Activated CD4-positive, alpha-beta T cell treated with anti-CD3 and anti-CD28 coated beads for 4 hours (primary cell): ENCODE measurements at places on chromosomes 2 and 18.

DNA sequence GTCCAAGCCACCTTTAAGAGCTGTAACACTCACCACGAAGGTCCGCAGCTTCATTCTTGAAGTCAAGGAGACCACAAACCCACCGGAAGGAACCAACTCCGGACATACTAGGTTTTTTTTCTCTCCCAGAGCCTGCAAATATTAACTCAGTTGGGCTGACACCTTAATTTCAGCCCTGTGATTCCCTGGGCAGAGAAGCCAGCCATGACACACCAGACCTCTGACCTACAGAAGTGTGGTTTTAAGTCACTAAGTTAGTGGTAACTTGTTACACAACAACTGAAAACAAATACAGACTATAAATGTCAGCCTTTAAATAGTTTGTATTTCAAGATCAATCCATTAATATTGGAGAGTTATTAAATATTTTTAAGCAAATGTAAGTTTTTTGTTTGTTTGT, 855.1 kb downstream of the TMEM182 start:
- no peak for DNase-seq

GRCh38 chr2:199469514-199470360, 12.0 kb upstream of the SATB2 start:
- no peak for DNase-seq

GRCh38 chr2:48109491-48110204, 203.3 kb upstream of the FBXO11 start:
- DNase-seq: no peak

- no peak for DNase-seq
Observed at GRCh38 chr2:217804791-217805667, 197.8 kb downstream of the TNS1 start.

DNA sequence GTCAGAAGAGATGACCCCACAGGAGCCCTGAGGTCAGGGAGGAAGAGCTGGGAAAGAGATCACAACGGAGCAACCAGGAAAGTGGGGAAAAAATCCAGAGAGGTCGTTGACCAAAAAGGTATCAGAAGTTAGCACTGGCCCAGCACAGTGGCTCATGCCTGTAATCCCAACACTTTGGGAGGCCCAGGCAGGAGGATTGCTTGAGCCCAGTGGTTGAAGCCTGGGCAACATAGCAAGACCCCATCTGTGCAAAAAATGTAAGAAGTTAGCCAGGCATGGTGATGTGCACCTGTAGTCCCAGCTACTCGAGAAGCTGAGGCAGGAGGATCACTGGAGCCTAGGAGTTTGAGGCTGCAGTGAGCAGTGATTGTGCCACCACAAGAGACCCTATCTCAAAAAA, 121.5 kb downstream of the GBX2 start:
- DNase-seq: no peak

DNA sequence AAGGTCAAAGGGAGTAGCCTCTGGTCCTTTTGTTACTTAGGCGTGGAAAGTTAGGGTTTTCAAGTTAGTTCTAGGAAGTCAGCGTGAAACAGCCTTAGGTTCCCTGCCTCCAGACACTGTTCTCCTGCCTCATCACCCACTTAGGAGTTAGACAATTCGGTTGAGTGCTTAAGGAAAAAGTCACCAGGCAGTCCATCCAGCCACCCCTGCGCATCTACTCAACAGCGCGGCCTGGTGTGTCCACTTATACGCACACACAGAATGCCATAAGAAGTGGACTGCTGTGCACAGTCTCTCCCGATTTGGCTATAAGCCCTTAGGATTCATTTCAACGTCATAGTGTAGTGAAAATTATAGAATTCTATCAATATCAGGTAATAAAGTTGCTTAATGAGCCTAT, 470.8 kb upstream of the TNP1 start:
- DNase-seq: no peak

DNA sequence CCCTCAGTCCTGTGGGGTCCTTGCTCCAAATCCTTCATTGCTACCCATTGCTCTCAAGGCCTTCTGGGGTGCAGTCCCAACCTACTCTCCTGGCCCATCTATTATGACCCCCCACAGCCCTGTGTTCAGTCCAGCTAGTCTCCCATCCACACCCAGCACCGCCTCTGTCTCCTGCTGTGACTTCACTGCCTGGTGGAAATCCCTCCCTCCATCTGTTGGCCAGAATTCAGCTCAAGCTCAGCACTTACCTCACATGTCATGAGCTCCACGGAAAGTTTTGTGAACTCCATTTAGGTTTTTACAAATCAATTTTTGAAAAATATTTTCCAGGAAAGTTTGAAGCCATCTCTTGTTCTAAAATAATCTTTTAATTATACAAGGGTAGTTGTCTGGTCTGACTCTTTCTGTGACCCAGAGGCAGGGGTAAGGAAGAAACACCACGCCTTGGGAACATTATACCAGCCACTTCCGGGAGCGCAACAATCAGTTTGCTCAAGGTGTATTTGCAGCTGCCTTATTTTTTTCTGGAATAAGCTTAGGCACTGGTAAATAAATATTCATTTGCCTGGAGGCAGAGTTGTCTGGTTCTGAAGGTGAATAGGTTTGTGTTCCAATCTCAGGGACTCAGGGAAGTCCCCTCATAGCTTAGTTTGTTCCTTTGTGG, 110.8 kb downstream of the VIT start:
- DNase-seq: no peak

- peak; percentile 45 for DNase-seq
Observed at GRCh38 chr18:77065221-77065981, 67.2 kb downstream of the MBP start.

DNA sequence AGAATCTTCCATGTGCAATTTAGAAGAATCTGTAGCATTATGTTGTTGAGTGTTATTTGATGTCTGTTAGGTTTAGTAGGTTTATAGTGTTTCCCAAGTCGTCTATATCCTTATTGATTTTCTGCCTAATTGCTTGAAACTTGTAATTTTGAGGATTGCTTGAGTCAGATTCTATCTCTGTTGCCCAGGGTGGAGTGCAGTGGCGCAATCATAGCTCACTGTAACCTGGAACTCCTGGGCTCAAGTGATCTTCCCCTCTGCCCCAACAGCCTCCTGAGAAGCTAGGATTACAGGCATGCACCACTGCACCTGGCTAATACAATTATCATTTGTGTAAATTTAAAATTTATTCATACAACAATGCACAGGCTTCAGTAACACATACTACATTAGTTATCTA, 3.1 kb upstream of the TCF23 start:
- DNase-seq: no peak

- DNase-seq: no peak
Observed at GRCh38 chr2:121030523-121030922, 254.5 kb downstream of the TFCP2L1 start.

DNA sequence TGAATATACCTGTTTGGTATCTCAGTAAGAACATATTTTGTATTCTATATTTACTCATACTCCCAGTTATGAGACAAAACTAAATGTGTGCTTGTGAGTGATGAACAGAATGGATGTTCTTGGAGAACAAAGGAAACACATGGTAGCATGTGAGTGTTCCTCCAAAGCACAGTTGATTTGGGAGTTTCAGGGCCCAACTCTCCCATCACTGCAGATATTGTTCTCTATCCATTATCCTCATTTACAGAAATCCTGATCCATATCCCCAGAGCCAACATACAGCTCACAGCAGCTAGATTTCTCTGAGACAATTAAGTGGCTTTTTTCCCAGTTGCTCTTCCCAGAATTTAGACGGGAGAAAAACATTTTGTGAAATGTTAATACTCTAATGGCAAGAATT, 75.6 kb upstream of the MAPRE2 start:
- DNase-seq: no peak

DNA sequence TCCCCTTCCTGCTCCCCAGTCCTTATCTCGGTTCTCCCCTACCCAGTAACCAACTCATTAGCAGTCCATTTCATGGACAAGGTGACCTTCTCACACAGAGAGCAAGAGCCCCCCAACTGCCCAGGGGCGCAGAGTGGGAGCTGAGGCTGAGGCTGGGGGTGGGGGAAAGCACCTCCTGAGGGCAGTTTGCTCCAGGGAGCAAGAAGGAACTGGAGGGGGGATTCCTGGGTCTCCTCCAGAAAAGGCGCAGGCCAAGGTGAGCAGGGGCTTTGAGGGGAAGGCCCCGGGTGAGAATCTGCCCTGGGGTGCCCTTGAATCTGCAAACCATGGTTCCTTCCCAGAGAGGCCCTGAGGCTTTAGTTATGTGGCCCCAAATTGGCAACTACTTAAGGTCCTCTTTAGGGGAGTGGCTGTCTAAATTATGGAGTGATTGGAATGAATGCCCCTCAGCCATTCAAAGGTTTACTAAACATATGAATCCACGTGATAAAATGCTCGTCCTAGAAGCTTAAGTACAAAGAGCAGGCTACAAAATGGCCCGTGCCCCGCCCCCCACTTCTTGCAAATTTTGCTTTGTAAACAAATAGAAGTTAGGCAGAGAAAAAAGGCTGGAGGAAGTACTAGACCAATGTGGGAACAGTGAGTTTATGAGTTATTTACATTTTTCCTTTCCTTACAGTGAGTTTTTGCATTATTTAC, 123.5 kb upstream of the HS6ST1 start:
- no peak for DNase-seq

GRCh38 chr2:163681745-163682144, 54.1 kb downstream of the FIGN start:
- DNase-seq: no peak

GRCh38 chr2:39246382-39246980, 2.7 kb upstream of the CDKL4 start:
- DNase-seq: no peak

DNA sequence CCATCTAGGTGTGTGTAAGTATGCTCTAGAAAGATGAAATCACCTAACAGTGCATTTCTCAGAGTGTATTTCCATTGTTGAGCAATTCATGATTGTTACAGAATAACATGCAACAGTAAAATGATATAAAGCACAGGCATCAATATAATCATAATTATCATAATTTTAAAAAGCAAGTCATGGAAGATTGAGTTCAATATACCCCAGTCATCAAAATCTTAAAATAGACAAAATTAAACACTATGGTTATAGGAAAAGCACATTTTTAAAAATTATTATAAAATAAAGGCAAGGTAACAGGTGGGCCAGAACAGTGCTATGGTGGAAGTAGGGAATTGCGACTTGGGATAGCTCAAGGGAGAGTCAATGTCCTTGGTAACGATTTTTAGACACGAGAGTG, 555.4 kb upstream of the VRK2 start:
- DNase-seq: no peak

- DNase-seq: no peak
Observed at GRCh38 chr2:112889976-112890375, 21.0 kb upstream of the IL37 start.

DNA sequence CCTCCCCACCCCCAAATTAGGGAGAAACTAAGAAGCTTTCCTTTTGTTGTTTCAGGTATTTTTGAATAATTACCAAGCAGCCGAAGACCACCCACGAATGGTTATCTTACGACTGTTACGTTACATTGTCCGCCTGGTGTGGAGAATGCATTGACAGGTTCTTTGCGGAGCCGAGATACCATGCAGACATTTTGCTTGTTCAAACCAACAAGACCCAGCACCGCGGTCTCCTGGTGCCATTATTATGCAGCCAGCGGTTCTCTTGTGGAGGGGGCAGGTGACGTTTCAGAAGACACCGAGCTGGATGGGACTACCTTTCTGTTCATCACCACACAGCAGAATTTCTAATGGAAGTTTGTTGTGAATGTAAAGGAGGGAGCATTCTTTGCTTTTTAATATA, 43.4 kb downstream of the BCL2L11 start:
- no peak for DNase-seq

GRCh38 chr2:70080610-70081200, 6.6 kb upstream of the PCBP1 start:
- no peak for DNase-seq

DNA sequence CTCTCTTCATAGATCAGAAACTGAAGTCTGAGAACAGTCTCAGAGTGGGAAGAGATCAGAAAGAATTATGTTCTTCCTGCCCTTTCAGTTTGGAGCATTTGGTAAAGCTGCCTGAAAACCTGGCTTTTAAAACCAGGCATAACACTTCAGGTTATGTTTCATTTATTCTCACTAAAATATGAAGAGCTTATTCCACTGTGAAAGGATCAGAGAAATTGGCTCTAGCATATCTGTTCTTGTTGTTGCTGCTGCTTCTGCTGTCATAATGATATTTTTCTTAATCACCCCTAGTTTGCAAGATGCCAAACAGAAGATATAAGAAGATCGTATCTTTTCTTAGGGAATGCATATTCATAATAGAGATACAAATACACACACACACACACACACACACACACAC, 476.9 kb downstream of the XIRP2 start:
- no peak for DNase-seq

- DNase-seq: no peak
Observed at GRCh38 chr2:133733901-133734255, 165.6 kb upstream of the NCKAP5 start.

GRCh38 chr2:2574401-2575180, 243.5 kb upstream of the MYT1L start:
- DNase-seq: no peak

- DNase-seq: no peak
Observed at GRCh38 chr2:44271296-44271695, 4.0 kb upstream of the SLC3A1 start.

DNA sequence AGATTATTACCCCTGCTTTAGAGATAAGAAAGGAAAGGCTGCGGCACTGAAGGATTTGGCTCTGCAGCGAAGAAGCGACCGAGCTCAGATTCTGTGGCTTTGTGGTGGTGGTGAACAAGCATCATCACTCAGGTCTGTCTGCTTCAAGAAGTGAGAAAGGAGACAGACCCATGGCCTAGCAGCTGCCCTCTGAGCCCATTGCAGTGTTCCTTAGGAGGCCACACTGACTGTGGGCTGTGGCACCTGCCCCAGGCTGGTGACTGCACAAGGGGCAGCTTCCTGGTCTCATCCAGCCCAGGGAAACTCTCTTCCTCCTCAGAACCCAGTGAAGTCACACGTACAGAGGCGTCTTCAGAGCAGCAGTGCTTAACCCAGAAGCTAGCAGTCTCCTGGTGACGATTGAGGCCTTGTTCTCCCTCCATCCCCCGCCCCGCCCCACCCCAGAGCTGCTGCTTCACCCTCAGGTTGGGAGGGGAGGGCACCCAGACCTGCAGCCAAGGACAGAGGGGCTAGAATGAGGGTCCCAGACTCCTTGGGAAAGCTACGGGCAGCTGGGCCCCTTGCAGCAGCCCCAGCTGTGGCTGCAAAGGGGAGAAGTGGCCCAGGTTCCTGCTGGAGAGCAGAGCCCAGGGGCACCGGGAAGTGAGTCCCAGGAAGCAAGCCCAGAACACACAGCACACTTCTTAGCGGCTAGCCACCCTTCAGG, 22.2 kb downstream of the BIN1 start:
- DNase-seq: no peak

DNA sequence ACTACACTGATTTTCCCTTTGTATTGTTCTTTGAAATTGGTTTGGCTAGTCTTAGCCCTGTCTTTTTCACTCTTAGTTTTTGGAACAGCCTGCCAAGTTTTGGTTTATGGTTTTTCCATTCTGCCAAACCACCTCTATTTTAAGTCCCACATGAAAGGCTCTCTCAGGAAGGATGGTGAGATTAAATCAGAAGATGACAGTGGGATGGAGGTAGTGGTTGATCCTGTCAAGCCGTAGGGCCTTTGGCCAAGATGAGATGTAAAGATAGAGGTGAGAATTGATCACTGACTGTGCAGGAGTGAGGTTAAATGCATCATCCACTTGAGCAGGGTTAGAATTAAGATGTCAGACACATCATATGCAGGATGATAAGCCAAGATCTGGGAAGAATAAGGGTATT, 948.5 kb downstream of the SLC4A3 start:
- no peak for DNase-seq

GRCh38 chr18:27599202-27599829, 414.2 kb upstream of the CHST9 start:
- DNase-seq: no peak

GRCh38 chr18:40670668-40671375, 1284.2 kb upstream of the PIK3C3 start:
- no peak for DNase-seq

GRCh38 chr2:124025171-124025580, at the start of gene CNTNAP5:
CNTNAP5 (plus strand) TSS chr2:124025287; CDS start chr2:124025651, 364 bp downstream.
- DNase-seq: no peak

GRCh38 chr18:28574175-28574574, 397.2 kb upstream of the CDH2 start:
- DNase-seq: no peak
